ENCODE measurements at places on chromosomes 1 and 21.

- DNase-seq = no peak
Observed at GRCh38 chr1:211478801-211479578, 13.0 kb downstream of the RD3 start.

GRCh38 chr1:163240705-163241104 lies 38.0 kb upstream of the RGS5 start:
- no peak for DNase-seq

DNA sequence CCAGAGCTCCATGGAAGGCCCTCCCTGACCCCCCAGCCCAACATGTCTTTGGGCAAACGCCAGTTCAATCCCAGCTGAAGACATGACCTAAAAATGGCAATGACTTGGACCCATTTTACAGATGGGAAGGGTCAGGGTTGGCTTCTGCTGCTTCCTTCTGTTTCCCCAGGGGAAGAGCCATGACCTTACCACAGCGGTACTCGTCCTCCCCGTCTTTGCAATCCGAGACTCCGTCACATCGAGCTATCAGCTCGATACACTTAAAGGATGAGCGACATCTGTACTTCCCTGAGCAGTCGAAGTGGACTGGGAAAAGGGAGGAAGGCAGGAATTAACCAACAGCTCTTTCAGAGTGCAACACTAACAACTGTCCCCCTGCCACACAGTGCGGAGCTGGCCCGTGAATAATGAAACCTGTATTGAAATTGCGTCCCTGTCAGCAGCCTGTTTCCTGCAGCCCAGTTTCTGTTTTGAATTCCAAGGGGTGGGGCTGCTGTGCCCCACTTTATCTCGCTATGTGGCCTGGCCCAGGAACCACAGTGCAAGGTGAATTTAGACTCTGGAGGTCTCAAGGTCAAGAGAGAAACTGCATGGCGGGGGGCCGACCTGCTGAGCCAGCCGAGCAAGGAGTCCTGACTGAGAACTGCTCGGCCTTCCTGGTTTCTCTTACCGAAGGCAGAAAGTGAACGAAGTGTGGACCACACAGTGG lies 7.0 kb downstream of the TMPRSS3 start:
- no peak for DNase-seq

GRCh38 chr21:29155118-29155932 lies 24.9 kb downstream of the MAP3K7CL start:
- no peak for DNase-seq

- no peak for DNase-seq
Observed at GRCh38 chr1:177346790-177347359, 176.1 kb downstream of the BRINP2 start.

DNA sequence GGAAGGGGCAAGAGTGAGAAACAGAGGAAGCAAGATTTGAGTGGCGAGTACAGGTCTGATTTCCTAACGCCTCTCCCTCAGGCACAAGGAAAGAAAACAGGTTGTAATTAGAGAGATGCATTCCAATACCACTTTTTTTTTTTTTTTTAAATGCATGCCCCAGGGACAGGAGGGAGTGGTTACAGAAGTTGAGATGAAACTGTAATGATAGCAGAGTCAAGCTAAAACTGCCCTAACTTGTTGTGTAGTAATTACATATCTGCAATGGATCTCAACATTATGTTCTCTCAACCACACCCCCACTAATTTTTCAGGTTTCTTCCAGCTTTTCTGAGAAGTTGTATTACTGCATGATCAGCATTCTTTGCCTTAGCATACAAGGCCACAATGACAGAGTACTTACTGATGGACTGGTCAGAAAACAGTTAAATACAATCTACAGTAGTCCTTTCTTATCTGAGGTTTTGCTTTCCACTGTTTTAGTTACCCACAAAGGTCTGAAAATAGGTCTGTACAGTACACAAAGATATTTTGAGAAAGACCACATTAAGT lies 5.5 kb downstream of the ETV3 start:
- DNase-seq = no peak
